ENCODE measurements at places on chromosomes 11 and 22. TPM values are rescaled to one million over a fixed set of nuclear protein-coding genes. Genes with fewer than 3 reads are reported as not detected.

- H3K4me1 ChIP-seq = peaks cover 2% of the 10 kb centered on the region
- no peaks in the 10 kb centered on the region for H3K27me3 ChIP-seq
- no peak overlapping the region for H3K4me3 ChIP-seq
- H3K27ac ChIP-seq = no peak overlapping the region
Observed at GRCh38 chr11:127643268-127644058, 642.9 kb upstream of the KIRREL3 start.

DNA sequence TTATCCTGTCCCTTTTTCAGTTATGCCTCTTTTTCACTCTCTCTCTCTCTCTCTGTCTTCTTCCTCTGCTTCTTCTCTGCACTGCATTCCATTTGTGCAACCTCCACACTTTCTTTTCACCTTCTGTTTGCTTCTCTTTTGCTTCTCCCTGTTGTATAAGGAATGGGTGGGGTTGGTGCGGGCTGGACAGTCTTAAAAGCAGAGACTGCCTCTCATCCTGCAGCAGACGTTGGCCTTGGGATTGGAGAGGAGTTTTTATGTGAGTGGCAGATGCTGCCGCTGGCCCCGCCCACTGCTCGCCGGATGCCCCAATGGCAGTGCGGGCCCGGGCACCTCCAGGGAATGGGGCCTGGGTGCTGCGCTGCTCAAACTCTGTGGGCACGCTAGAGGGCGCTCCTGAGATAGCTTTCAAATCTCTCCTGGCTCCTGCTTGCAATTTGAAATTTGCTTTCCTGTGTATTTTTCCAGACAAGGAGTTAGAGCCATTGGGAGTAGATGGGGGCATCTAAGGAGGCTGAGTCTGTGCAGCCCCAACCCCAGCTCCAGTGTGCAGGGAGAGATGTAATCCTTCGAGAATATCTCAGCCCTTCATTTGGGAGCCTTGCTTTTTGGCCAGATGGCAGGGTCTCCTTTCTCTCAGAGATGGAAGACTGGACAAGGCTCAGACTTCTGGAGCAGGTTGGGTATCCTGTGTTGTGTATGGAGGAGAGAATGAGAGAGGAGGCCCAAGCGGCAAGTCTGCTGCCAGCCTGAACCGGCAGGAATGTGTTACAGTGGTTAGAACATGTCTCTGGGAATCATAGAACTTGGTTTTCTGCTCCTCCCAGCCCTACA is 81.2 kb downstream of the GRAMD1B start:
- H3K4me3 ChIP-seq = no peak overlapping the region
- peak; percentile 88 for DNase-seq
- peaks cover 6% of the 10 kb centered on the region for H3K4me1 ChIP-seq
- H3K27me3 ChIP-seq = no peaks in the 10 kb centered on the region

- H3K27me3 ChIP-seq = no peaks in the 10 kb centered on the region
- H3K27ac ChIP-seq = no peak overlapping the region
- DNase-seq = no peak
- no peak overlapping the region for H3K4me3 ChIP-seq
Observed at GRCh38 chr22:46792061-46792796, 29.8 kb downstream of the TBC1D22A start.

GRCh38 chr11:17939542-17939941 is 73.3 kb downstream of the SERGEF start:
- no peak for DNase-seq
- H3K27me3 ChIP-seq = no peaks in the 10 kb centered on the region
- no peaks in the 10 kb centered on the region for H3K4me1 ChIP-seq
- no peaks in the 10 kb centered on the region for H3K36me3 ChIP-seq
- no peak overlapping the region for H3K27ac ChIP-seq

- no peaks in the 10 kb centered on the region for H3K27me3 ChIP-seq
- H3K27ac ChIP-seq = no peak overlapping the region
- H3K4me1 ChIP-seq = no peaks in the 10 kb centered on the region
- no peak for DNase-seq
Observed at GRCh38 chr22:17429516-17429915, 60.3 kb downstream of the CECR2 start.

DNA sequence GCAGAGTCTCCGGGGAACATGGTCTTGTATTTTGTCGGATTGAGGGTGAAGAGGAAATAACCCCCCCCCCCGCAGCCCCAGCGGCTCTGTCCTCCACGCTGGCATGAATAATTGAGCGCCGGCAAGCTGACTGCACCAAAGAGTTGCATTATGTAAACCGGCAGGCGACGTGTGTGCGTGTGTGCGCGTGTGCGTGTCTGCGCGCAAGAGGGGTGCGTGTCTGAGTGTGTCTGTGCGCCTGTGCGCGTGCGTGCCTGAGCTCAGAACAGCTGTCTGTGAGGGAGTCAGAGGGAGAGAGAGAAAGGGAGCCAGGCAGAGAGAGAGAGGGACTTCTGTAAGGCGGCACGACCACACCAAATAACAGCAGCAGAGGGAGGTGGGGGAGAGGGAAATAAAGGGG is 94.4 kb downstream of the SCN3B start:
- H3K36me3 ChIP-seq = no peaks in the 10 kb centered on the region
- peak overlapping the region; percentile 31 for H3K4me3 ChIP-seq
- H3K27ac ChIP-seq = peak overlapping the region; percentile 50
- peaks cover 13% of the 10 kb centered on the region for H3K4me1 ChIP-seq
- DNase-seq = peak; percentile 88

Gene DDX25
- not detected for polyA plus RNA-seq

DNA sequence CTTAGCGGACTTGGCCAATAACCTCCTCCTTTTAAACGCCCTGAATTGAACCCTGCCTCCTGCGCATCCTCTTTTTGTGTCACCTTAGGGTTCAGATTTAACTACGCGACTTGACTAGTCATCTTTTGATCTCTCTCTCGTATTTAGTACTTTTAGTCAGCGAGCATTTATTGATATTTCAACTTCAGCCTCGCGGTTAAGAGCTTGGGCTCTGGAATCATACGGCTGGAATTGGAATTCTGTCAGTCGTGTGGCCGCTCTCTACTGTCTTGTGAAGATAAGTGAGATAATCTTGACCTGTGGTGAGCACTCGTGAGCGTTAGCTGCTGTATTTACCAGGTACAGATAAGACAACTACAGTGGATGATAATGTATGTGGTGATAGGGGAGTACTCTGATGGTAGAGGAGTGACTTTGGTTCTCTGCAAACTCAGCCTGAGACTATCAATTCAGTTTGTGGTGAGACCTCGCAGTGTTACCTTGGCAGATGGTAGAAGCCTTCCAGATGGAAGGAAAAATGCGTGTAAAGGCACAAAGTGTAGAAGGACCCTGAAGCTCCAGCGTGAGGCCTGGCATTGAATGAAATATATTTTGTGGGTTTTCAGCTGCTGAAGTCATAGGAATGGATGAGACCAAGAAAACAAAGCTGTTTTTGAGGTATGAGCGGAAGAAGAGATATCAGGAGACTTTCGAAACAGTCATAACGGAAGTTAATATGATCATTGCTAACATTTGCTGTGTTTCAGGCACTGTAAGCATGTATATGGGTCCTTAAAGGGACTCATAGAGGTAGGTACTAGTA is 682 bp downstream of the ATM start:
- peak overlapping the region; percentile 95 for H3K27ac ChIP-seq
- H3K36me3 ChIP-seq = peaks cover 2% of the 10 kb centered on the region
- peak; percentile 22 for DNase-seq
- no peaks in the 10 kb centered on the region for H3K27me3 ChIP-seq

GRCh38 chr11:34501500-34501899 is 12.1 kb downstream of the ELF5 start:
- H3K4me3 ChIP-seq = no peak overlapping the region
- H3K27me3 ChIP-seq = peaks cover 19% of the 10 kb centered on the region
- no peaks in the 10 kb centered on the region for H3K36me3 ChIP-seq
- H3K27ac ChIP-seq = no peak overlapping the region

DNA sequence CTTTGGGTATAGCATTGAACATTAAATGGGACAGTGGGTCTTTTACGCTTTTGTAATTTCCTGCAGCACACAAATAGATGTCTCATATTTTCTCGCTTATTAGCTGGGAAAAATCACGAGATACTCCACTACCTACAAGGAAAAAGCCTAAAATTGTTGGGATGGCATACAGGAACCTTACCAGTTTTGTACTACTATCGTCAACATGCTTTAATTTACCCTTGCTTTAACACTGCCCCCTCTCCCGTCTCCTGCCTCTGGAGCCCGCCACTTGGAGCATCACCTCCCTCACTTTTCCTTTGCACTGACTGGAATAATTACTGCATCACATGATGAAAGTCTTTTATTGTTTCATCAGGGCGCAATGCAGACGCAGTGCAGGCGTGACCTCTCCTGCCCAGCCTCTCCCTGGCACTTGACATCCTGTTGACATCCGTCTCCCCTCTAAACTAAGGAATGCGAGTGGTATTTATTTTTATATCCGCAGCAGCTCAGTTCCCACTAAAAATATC is 1.0 kb upstream of the FNBP4 start:
- H3K27ac ChIP-seq = peak overlapping the region; percentile 95
- H3K36me3 ChIP-seq = peaks cover 6% of the 10 kb centered on the region
- H3K4me1 ChIP-seq = 0 out of 2 replicates have a peak, but pooled peaks cover 1% of the 10 kb centered on the region
- peak overlapping the region; percentile 42 for H3K4me3 ChIP-seq
- no peaks in the 10 kb centered on the region for H3K27me3 ChIP-seq
- DNase-seq = peak; percentile 61

DNA sequence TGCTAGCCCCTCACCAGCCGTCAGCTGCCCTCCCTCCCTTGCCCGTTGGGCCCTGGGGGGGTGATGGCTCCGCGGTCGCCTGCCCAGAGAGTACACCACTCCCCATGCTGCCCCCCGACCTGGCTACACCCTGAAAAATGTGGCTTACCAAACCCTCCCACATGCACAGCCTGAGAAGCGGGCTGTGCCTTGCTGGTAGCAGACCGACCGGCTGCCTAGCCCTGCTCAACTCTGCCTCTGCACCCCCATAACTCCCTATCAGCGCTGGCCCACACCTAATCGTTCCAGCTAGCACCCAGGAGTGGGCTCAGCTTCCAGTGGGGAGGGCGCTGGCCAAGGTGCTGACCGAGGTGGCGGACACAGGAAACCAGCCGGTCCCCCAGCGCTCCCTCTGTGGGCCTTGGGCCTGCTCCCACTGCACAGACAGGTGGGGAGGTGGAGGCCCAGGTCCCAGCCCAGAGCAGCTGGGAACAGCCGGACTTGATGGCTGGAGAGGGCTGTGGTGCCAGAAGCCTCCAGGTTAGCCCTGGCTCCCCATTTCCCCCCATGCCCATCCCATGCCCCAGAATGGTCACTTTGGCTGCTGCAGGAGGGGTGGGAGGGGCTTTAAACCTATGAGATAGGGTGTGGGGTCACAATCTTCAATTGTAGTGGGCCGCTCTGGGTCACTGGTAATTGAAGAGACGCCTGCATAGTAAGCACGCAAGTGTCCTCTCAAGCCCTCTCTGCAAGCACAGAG is 32.1 kb upstream of the PRODH start:
- H3K27me3 ChIP-seq = peaks cover 15% of the 10 kb centered on the region
- no peaks in the 10 kb centered on the region for H3K36me3 ChIP-seq
- H3K4me3 ChIP-seq = no peak overlapping the region
- DNase-seq = peak; percentile 15
- H3K4me1 ChIP-seq = no peaks in the 10 kb centered on the region
- H3K27ac ChIP-seq = no peak overlapping the region

GRCh38 chr11:133082841-133083488 is 449.3 kb downstream of the OPCML start:
- no peaks in the 10 kb centered on the region for H3K36me3 ChIP-seq
- H3K27me3 ChIP-seq = peaks cover 2% of the 10 kb centered on the region
- H3K4me1 ChIP-seq = no peaks in the 10 kb centered on the region
- peak; percentile 17 for DNase-seq
- H3K27ac ChIP-seq = no peak overlapping the region

Gene MAJIN
- not detected for polyA plus RNA-seq

GRCh38 chr11:114762408-114762807 is 84.1 kb downstream of the NXPE2 start:
- H3K4me1 ChIP-seq = no peaks in the 10 kb centered on the region
- H3K4me3 ChIP-seq = no peak overlapping the region
- H3K27ac ChIP-seq = no peak overlapping the region
- DNase-seq = peak; percentile 54
- H3K36me3 ChIP-seq = no peaks in the 10 kb centered on the region

- peaks cover 16% of the 10 kb centered on the region for H3K4me1 ChIP-seq
- DNase-seq = peak; percentile 30
- H3K27ac ChIP-seq = no peak overlapping the region
- no peaks in the 10 kb centered on the region for H3K27me3 ChIP-seq
- peaks cover 25% of the 10 kb centered on the region for H3K36me3 ChIP-seq
Observed at GRCh38 chr11:47272706-47273105, 2.8 kb downstream of the MADD start.

DNA sequence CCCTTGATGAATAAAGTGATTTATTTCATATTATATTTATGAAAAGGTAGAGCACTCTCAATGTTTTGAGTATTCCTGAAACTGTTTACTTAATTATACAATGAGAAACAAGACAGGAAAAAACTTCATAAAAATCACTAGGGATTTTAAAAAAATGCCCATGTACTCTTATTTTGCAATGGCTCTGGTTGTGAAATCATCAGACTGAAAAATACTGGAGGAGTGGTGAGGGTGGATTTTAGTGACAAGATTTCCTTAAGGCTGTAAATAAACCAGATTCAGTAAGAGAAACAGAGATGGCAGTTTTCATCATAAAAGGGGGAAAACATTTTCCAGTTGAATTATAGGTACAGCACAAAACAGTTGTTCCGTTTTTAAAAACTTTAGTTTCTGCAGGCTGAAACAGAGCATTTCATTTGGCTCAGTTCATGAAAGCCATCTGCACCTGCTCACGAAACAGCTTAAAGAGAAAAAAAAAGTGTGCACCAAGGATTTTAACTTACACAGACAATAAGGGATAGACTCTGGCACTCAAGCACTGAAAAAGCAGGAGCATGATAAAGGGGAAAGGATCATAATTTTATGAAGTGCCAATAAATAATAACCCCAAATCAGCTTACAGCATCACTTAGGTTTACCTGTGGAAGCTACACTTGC is 100.7 kb downstream of the MAML2 start:
- no peaks in the 10 kb centered on the region for H3K27me3 ChIP-seq
- H3K4me3 ChIP-seq = no peak overlapping the region
- H3K27ac ChIP-seq = peak overlapping the region; percentile 25
- no peak for DNase-seq

DNA sequence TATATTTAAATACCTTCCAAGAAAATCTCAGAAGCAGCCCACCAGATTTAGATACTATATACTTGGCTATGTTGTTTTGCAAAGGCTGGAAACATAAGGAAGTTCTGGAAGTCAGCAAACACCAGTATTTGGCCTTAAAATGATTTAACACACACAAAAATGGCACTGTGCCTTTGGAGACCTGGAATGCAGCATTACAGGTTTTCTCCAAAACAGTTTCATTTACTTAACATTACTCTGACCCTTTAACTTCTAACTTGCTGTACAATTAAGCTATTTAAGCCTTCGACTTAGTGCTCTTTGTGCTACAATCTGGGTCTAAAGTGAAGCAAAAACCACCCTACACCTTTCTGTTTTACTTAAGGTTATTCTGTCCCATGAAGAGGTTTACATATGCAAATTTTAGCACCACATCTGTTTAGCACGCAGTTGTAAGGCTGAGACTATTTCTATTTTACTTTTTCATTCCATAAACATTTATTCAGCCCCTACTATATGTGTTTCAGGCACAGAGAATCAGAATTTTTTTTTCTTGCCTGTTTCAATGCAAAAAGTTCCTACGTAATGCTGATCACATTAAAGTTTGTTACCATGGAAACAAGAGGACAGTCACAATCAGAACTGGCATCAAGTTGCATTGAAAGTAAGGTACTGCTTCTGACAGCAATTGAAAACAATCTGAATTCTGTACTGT is 70.3 kb downstream of the MAML2 start:
- DNase-seq = peak; percentile 51
- peaks cover 5% of the 10 kb centered on the region for H3K36me3 ChIP-seq
- no peak overlapping the region for H3K4me3 ChIP-seq
- H3K4me1 ChIP-seq = peaks cover 6% of the 10 kb centered on the region

Gene GSTT2
- 4.6 TPM for polyA plus RNA-seq

- H3K4me1 ChIP-seq = no peaks in the 10 kb centered on the region
- peak; percentile 32 for DNase-seq
- H3K27ac ChIP-seq = no peak overlapping the region
- no peaks in the 10 kb centered on the region for H3K27me3 ChIP-seq
Observed at GRCh38 chr11:103832762-103833161, 203.7 kb upstream of the DDI1 start.

Measured in IMR-90 (cell line).